ENCODE measurements at places on chromosomes 6 and 20.

DNA sequence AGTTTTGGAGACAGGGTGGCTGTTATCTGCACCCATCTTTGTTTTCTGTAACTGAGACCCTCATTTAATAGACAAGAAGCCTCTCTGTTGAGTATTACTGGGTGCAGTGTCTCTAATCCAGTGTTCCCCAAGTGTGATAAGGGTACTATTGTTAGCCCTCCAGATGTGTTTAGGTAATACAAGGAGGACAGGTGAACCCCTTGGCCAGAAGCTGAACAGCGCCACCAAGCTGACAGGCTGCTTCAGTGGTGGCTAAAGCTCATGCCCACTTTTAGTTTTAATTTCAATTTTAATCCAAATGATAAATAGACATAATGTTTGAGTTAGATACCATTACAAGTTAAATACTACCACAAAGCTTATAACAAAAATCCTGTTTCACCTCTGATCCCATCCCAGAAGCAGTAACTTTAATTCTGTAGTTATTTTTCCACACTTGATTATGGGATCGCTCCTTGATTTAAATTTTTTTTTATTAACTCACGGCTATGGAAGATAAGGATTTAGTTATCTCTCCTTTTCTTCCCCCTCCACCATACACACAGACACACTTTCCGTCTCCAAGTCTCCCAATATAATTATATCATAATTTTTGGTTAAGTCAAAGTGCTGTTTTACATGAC, 8.4 kb upstream of the STK35 start:
- DNase-seq, result no peak

GRCh38 chr20:44021186-44021585, 106.5 kb downstream of the TOX2 start:
- DNase-seq, result no peak

GRCh38 chr6:41200901-41201763, at the start of gene TREML2:
Gene TREML2, minus strand, starts transcription at chr6:41201149. Its CDS starts 141 bp downstream, at chr6:41201008.
- no peak for DNase-seq

- no peak for DNase-seq
Observed at GRCh38 chr6:150689900-150690590, 90.4 kb downstream of the PLEKHG1 start.

DNA sequence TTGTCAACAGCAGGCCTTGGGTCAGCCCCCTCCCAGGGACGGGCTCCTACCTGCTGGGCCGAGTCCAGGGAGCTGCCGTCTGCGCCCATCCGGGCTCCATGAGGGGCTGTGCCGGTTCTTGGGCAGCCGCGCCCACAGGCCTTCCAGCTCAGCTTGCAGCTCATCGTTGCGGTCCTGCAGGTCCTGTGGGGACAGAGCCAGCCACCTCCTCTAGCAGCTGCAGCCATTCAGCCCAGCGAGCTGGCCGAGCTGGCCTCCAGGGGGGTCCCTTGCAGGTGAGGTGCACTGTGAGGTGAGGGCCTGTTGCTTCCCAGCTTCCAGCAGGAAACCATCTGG, 74.4 kb downstream of the GINS1 start:
- DNase-seq, result no peak

- no peak for DNase-seq
Observed at GRCh38 chr20:60584221-60584620, 626.0 kb downstream of the CDH26 start.

DNA sequence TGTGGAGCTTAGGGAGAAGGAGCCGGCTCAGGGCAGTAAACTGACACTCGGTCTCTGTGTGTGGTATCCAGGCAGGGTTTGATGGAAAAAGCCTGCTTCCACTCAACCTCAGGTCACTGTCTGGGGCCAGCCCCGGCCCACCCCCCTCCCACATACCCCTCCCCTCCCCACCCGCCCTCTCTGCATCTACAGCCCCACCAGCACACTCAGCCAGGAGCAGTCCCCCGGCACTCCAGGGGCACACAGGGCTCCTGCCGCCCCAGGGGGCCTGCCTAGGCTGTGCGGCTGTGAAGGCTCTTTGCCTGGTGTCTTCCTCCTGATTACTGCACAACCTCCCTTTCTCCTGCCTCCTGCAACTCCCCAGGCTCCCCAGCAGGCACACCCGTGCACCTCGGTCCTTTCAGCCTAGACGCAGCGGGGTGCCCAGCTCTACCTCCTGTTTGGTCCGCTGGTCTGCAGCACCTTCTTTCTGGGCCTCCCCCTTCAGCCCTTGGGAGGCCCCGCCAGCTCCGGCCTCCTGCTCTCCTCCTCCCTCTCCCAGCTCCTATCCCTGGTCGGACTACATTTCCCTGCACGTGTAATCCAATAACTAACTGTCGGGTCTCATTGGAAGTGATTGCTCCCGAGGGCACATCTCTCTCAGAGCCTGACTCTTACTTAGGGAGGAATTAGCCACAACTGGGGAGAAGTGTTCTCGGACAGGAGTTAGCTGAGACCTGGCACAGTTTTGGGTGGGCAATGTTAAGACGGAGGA, 1.3 kb upstream of the FOXF2 start:
- no peak for DNase-seq

- DNase-seq, result no peak
Observed at GRCh38 chr20:19691125-19691524, 66.9 kb upstream of the RIN2 start.

DNA sequence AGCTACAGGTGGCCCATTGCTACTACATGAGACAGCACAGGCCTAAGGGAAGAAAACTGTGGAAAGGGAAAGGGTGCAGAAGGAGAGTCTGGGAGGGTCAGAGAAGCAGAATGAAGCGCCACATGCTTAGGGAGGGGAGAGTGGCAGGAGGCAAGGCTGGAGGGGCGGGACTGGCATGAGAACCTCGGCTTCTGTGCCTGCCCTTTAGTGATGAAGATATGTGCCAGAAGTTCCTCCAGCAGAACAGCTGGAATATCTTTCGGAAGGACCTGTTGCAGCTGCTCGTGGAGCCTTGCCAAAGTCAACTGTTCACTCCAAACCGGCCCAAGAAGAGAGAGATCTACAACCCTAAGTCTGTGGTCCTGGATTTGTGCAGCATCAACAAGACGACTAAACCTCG, 61.8 kb downstream of the CNBD2 start:
- DNase-seq, result no peak

GRCh38 chr20:37956107-37956585, 53.2 kb downstream of the VSTM2L start:
- no peak for DNase-seq

GRCh38 chr20:49724408-49725223, 10.9 kb upstream of the B4GALT5 start:
- no peak for DNase-seq

DNA sequence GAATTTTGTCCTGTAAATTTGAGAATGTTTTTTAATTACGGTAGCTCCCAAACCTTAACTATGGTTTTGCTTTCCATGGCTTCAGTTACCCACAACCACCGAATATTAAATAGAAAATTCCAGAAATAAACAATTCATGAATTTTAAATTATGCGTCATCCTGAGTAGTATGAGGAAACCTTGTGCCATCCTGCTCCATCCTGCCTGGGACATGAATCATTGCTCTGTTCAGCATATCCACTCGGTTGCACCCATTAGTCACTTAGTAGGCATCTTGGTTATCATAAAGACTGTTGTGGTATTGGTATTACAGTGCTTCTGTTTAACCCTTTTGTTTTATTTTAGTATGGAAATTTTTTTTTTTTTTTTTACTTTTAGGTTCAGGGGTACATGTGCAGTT, 39.7 kb downstream of the KCNS1 start:
- no peak for DNase-seq

DNA sequence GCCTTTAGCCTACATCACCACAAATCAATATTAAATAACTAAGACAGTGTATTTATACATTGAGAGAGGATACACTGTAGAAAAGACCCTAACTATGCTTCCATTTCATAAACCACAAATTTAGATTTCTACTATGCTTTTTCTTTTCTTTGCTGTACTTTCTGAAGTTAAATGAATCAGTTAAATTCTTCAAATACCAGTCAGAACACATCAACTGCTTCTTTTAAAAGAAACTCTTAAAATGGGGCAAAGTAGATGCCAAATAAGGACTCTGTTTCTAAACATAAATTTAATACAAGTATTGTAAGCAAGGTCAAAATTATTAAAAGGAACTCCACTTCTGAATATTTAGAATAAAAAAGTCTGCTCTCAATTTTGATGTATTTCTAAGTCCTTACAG, 76.9 kb downstream of the GMDS start:
- no peak for DNase-seq

DNA sequence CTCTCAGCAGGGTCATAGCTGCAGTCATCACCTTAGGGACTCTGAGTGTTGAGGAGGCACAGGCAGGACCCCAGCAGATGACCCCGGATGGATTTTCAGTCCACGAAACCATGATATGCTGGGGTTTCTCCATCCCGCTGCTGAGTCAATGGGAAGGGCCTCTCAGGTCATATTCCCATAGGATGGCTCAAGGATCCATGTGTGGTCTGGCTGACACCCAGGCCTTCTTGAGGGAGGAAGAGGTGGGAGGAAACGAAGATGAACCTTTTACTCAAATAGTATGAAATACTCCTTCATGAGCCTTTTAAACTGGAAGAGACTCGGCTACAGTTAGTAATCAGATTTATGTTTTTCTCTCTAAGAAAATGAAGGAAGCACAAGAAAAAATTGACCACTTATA, 10.3 kb upstream of the RALY start:
- DNase-seq, result no peak

- DNase-seq, result no peak
Observed at GRCh38 chr20:53875452-53875851, 194.9 kb downstream of the BCAS1 start.

- no peak for DNase-seq
Observed at GRCh38 chr6:40958738-40959137, 80.3 kb downstream of the UNC5CL start.

DNA sequence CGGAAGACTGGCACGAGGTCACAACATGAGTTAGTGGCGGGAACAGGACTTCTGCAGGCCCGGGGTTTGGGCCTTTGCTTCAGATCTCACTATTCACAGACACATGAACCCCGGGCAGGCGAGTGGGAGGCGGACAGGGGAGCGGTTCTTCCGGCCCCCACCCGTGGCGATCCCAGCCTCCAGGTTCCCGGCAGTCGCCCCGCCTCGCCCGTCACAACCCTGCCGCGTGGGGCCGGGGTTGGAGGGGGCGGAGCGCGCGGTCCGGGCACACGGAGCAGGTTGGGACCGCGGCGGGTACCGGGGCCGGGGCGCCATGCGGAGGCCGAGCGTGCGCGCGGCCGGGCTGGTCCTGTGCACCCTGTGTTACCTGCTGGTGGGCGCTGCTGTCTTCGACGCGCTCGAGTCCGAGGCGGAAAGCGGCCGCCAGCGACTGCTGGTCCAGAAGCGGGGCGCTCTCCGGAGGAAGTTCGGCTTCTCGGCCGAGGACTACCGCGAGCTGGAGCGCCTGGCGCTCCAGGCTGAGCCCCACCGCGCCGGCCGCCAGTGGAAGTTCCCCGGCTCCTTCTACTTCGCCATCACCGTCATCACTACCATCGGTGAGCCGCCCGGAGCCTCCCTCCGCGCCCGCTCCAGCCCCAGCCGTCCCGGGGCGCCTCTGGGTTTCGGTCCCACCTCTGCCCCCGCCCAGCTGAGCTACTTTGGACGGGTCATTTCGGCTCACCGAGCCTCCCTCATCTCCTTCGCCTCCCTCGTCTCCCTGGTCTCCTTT, at the start of gene KCNK15:
TSS of gene KCNK15 (plus strand) at position 268 of the 769 bp plus-strand sequence. CDS start at position 314, 46 bp downstream.
- DNase-seq, result no peak

DNA sequence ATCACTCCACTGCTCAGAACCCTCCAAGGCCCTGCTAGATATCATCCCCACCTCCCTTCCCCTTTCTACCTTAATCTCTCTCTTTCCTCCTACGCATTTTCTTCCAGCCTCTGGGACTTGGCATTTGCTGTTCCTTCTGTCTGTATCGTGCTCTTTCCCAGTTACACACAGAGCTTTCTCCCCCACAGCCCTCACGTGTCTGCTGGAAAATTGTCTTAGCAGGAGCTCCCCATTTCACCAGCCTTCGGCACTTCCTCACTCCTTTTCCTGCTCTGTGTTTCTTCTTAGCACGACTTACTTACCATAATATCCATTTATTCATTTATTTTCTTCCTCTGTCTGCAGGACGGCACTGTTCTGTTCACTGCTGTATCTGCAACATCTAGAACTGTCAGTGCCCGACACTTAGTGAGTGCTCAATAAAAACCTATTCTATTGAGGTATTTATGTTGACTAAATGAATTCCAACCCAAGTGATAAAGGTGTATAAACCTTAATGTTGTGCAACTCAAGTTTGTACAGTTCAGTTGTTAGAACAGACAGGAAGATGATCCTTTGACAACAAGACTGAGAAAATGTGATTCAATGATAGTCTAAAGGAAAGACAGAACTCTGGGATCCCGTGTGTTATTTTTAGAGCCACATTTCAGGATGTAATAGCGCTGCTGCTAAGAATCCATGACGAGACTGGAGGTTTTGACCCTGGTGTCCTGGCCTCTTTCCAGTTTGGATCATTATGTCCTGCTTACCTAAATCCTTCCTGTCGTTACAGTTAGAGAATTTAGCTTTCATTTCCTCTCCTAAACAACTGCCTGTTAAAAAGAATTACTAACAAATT, 170.1 kb upstream of the LAMP5 start:
- no peak for DNase-seq

DNA sequence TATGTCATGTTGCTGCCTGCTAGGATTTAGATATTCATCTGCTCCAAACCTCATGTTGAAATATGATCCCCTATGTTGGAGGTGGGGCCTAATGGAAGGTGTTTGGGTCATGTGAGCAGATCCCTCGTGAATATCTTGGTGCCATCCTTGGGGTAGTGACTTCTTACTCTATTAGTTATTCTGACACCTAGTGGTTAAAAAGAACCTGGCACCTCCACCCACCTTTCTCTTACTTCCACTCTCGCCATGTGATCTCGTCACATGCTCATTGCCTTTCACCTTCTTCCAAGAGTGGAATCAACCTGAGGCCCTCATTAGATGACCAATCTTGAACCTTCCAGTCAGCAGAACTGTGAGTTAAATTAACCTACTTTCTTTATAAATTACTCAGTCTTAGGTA, 549.4 kb upstream of the SYNCRIP start:
- no peak for DNase-seq

DNA sequence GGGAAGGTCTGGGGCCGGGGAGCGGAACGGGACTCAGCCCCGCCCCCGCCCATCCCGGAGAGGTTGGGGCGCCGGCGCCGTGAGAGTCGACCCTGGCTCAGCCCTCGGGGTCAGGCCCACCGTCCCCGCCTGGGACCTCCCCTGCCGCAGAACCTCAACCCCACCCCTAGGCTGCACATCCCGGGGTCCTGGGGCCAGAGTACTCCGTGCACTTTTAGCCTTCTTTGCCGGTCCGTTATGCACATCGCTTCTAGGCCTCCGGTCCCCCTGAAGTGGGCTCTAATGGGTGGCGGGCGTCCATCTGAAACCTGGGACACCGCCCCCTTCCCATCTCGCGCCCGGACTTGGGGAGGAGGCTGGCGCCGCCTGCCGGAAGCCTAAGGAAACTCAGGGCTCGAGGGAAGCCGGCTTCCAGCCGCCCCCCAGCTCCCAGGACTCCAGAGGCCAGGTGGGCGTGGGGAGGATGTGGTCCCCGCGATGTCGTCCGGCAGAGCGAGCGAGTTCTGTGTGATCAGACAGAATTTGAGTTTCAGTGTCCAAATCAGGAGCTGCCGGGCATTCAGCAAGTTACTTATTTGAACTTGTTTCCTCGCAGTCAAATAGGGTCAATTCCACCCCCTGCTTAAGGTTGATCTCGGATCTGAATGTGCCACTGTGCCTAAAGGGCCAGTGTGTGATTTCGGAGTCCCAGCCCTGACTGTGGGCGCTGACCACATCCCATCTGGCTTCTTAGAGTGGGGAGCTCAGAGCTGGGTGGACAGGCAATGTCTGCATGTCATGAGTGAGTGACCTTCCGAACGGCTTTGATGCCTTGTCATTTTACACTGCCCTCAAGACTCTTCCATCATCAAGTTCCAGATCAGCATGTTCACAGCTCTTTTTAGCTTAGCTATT, 47.6 kb downstream of the CPXM1 start:
- DNase-seq, result no peak
